Heart right ventricle (tissue), 16 donors: ENCODE measurements at places on chromosomes 16 and 17. TPM values are rescaled to one million over a fixed set of nuclear protein-coding genes. Genes with fewer than 3 reads are reported as not detected.
A peak's percentile ranks its signal among the peaks of the same experiment; 100 is the strongest.

DNA sequence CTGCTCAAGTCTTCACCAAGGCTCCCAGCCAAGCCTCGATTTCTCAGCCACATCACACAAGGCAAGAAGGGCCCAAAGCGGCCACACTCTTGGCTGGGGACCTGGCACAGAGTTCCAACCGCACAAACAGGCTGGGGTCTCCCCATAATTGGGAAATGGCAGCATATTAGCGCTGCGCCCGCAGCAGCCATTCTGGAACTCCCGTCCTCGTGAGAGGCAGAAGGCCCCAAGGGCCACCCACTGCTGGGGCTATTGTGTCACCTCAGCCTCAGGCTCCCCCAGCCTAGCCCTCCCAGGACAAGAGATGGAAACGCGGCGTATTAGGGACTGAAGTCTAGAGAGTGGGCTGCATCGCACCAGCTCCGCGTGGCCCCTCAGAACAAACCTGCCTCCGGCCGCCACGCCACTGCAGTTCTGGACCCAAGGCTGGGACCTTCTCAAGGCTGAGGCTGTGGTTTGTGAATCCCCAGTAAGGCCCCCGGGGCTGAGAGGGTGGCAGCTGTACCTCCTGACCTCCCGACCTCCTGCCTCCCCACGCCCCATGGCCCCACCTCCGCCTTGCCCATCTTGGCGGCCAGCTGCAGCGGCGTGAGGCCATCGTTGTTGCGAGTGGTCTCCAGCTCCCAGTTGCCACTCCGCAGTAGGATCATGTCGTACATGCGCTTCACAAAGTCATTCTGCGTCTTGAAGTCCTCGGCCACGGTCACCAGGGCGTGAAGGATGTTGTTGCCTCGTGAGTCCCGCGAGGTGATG, 25.3 kb downstream of the TRPV3 start:
- no peak for DNase-seq

- DNase-seq, result no peak
Observed at GRCh38 chr16:66263168-66263972, 103.1 kb upstream of the CDH5 start.

DNA sequence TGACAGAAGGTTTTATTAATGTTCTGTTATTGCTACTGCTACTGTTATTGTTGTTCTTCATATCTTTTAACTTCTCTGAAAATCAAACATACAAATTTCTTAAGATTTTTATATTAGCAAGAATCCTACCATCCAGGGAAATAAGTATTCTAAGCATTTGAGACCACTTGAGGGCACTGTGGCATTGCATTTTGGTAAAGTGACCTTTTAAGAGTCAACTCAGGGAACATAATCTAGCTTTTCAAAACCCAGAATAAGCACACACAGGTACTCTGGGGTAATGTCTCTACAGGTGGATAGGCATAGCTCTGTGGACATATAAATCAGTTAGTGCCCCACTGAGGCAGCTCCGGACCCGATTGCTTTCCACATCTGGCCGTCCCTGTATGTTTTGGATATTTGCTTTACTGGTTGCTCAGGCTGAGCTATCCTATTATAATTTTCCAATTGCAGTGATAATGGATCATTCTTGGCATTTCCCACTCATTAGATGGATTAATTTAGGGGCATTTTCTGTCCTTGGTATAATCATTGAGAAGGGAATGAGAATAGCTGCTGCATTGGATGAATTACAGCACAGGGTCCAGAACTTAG, 1425.1 kb upstream of the CDH8 start:
- no peak for DNase-seq

DNA sequence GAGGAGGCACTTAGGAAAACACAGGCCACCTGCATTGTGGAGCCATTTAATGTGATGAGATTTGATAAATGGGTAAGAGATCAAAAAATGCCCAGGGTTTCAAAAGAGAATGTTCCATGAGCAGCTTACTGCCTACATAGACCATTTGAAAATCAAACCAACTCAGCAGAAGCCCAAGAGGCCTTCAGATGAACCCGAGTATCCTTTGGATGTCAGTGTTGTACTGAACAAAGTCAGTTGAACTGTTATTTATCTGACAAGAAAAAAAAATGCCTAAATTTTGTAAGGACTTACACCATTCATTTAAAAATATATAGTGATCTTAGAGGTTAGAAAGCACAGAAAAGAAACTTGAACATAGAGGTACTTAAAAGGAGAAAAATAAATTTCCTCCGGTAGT, 381.7 kb downstream of the ZFHX3 start:
- no peak for DNase-seq

DNA sequence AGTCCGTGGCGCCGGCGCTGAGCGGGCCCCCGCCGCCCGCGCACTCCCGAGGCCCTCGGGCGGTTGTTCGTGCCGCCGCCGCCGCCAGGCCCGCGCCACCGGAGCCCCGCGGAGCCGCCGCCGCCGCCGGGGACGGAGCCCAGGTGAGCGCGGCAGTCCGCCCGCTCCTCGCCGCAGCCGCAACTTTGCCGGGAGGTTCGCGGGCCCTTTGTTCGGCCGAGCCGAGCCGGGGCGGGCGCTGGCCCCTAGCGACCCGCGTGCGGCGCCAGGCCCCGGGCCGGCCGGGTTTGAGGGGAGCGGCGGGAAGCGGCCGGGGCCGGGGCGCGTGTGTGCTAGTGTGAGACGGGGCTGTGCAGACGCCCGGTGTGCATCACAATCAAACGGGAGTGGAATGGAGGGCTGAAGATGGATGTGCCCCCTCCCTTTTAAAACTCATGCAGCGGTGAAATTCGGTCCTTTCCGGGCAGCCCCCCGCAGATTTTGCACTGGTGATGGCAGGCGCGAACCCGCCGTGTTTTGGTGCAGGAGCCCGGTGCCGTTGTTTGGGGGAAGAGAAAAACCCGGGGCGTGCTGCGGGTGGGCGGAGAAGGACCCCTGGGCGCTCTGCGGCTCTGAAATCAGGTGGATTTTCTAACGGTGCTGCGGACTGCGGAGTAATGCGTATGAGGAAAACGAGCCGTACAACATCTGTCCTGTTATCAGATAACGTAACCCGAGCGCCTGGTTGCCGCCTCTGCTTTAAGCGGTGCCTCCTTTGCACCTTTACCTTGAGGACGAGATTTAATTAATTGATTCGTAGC, 823 bp downstream of the TNRC6C start:
- DNase-seq, result no peak

GRCh38 chr17:45260204-45260783, 1.6 kb downstream of the SPATA32 start:
- DNase-seq, result no peak

GRCh38 chr16:62254372-62254771, 218.1 kb upstream of the CDH8 start:
- no peak for DNase-seq

DNA sequence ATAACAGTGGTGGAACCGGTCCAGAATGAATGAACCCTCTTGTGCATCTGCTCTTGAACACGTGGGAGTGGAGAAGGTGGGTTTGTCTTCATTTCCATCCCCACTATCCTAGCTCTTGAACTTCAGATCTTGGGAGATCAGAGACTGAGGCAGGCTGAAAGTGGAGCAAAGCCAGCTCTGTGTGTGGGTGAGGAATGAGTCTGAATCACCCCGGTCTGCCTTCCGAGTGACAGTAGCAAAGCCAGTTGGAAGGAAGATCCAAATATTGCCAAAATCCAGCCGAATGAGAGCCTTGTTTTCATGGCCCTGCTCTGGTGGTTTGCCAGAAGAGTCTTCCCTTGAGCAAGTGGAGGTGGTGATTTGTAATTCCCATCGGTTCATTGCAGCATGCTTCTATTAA, 29.0 kb upstream of the ASIC2 start:
- DNase-seq, result no peak

- DNase-seq, result peak; percentile 87
Observed at GRCh38 chr16:48156790-48157209, 1.0 kb upstream of the ABCC12 start.

GRCh38 chr17:39813631-39814030, 50.5 kb downstream of the IKZF3 start:
- DNase-seq, result no peak

DNA sequence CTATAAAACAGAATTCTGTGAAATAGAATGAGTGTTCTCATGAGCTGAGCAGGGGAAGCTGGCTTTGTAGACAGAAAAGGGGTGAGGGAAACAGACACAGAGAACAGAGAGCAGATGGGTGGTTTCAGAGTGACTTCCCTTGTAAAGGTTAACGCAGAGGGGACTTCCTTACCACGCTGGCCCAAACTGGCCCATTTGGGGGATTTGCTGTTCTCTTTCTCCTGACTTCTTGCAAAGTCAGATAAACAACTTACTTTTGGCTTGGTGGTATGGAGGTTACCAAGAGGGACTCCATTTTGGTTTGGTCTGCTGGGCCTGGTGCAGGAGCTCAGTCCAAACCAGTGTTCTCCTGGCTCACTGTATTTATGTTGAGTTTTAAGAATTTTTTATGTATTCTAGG, 48.4 kb downstream of the SEC14L1 start:
- no peak for DNase-seq

- DNase-seq, result peak; percentile 31
Observed at GRCh38 chr17:42179911-42180410, 981 bp downstream of the KCNH4 start.

- peak; percentile 84 for DNase-seq
Observed at GRCh38 chr16:27330542-27330941, 16.8 kb downstream of the IL4R start.

- DNase-seq, result peak; percentile 12
Observed at GRCh38 chr17:70636517-70637133, 467.3 kb downstream of the KCNJ2 start.

DNA sequence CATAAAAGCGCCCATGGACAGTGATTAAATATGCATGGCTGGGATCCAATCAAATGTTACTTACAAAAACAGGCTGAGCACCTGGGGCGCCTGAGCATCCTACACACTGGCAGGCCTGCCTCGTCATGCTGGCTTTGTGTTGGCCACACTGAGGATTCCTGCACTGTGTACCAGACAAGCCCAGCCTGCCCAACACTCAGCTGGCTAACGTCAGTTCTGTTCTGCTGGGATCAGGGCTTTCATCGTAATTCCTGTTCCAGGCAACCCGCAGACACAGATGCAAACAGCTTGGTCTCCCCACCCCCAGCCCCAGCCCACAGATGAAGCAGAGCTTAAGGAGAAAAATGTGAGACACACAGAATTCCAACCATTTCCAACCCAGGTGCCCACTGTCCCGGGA, 30.7 kb downstream of the PIMREG start:
- no peak for DNase-seq

DNA sequence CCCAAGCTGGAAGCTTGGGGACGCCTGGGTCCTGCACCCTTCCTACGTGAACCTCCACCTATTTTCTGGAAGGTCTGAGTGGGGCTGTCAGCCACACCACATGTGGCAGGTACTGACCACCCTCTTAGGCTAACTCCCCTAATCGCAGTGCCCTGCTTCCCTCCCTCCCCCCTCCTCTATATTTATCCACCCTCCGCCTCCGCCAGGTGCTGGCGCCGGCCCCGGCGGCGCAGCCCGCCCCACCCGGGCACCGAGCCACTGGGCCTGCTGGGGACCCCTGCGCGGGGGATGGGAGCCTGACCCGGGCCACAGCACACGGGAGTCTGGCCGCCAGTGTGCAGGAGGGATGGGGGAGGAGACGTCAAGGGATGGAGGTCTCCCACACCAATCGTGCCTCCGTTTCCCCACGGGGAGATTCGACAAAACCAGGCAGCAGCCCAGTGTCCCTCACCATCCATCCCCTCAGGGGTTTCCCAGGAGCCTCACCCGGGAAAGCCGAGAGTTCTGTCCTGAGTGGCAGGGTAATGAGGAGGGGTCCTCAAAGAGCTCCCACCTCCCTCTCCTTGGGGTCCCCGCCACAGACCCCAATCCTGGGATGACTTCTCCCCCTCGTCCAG, 1.3 kb downstream of the PLEKHH3 start:
- DNase-seq, result peak; percentile 62

DNA sequence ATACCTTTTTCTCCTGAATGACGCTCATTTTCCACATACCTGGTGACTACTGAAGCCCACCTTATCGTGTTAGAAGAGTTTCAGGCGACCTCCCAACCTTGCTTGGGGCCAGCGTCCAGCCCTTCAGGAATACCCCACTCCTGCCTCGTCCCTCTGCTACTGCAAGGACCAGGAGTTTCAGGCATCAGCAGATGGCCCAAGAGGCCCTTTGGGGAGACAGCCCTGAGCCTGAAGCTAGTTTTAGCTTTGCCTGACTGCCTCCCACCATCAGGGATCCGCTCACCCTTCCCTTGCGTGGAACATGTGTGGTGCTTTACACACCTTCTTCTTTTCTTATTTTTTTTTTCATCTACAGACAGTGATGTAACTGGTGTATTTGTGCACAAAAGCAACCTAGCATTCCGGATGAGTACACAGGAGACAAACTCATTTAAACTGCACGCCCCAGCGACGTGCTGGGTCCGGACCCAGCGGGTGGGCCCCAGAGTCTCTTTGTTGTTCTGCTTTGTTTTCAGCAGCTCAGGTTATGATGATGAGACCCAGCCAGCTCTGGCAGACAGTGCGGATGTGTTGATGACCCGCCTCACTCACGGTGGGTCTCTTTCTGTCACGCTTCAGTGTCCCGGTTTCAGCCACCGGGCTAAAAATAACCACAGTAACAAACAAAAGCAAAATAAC, 242.4 kb downstream of the C16orf95 start:
- no peak for DNase-seq

GRCh38 chr16:86991679-86992078, 325.5 kb downstream of the C16orf95 start:
- no peak for DNase-seq

GRCh38 chr17:34411646-34412421, 48.8 kb upstream of the CCL1 start:
- DNase-seq, result no peak

DNA sequence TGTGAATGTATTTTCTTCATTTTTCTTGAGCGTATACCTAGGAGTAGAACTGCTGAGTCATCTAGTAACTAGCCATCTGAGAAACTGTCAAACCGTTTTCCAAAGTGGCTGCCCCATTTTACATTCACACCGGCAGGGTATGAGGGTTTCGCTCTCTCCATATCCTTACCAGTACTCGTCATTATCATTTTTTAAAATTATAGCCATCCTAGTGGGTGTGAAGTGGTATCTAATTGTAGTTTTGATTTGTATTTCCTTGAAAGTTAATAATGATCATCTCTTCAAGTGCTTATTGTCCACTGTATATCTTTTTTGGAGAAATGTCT, 6.0 kb downstream of the RNF157 start:
- no peak for DNase-seq

The OTOA gene
- total RNA-seq, result 0.07 TPM

The NGFR gene
- 16.5 TPM for total RNA-seq

The PPP1R9B gene
- 28.1 TPM for total RNA-seq

The IRX5 gene
- 23.0 TPM for total RNA-seq

The KRTAP4-3 gene
- not detected for total RNA-seq

The WNT9B gene
- total RNA-seq, result 0.25 TPM

The SEPTIN12 gene
- total RNA-seq, result not detected

The HOXB6 gene
- 0.29 TPM for total RNA-seq
